ENCODE measurements at places on chromosomes 11 and 22.

- DNase-seq, result no peak
Measured at GRCh38 chr11:95652002-95652472, 137.5 kb downstream of the FAM76B start.

- DNase-seq, result peak; percentile 3
Measured at GRCh38 chr22:49976439-49977175, 16.0 kb downstream of the PIM3 start.

- no peak for DNase-seq
Measured at GRCh38 chr11:16924462-16924825, 89.8 kb downstream of the PLEKHA7 start.

- no peak for DNase-seq
Measured at GRCh38 chr22:44587737-44588310, 89.8 kb upstream of the RTL6 start.

- no peak for DNase-seq
Measured at GRCh38 chr11:117979481-117980211, 6.5 kb upstream of the IL10RA start.

DNA sequence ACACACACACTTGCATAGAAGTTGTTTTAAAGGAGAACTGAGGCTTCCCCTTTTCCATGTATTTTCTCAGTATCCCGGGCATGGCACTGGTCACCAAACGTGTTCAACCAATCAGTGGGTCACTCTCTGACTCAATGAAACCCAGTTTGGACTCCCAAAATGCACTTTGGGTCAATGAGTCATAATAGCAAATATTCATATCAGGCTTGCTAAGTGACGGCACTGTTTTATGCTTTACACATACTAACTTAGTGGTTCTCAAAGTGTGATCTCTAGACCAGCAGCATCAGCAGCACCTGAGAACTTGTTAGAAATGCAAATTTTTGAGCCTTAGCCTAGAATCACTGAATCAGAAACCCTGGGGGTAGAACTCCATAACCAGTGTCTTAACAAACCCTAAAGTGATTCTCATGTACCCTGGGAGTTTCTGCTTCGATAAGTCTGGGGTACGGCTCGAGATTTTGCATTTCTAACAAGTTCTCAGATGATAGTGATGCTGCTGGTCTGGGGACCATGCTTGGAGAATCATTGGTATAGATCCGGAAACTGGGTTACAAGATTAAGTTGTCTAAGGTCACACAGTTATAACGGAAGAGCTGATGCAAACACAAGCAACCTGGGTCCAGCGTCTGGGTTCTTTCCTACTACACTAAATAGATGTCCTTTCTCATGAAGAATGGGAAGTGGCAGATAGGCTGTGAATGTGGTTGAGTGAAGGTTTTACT, 35.6 kb downstream of the ETS1 start:
- no peak for DNase-seq

GRCh38 chr11:69682221-69682620, 7.1 kb upstream of the LTO1 start:
- DNase-seq, result no peak

- DNase-seq, result no peak
Measured at GRCh38 chr11:13606701-13607100, 61.8 kb upstream of the FAR1 start.

- peak; percentile 77 for DNase-seq
Measured at GRCh38 chr22:39343259-39344045, 6.3 kb upstream of the SYNGR1 start.

DNA sequence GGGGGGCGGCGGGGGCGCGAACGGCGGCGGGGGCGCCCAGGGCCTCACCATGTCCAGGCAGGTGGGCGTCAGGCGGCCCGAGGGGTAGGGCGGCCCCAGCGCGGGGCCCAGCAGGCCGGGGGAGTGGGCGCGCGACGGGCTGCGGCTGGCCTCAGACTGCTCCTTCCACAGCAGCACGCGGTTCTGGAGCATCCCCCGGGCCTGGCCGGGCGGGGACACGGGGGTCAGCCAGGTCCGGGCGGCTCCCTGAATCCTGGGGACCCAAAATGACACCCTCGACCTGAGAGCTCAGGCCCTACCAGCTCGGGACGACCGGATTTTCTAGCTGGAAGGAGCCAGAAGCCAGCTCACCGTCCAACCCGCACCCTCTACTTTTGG, 5.5 kb upstream of the SLC16A8 start:
- DNase-seq, result no peak

GRCh38 chr11:35316161-35316560, 103.2 kb downstream of the SLC1A2 start:
- DNase-seq, result no peak

GRCh38 chr11:118980191-118980881, 8.8 kb downstream of the FOXR1 start:
- peak; percentile 55 for DNase-seq

- DNase-seq, result no peak
Measured at GRCh38 chr11:28099715-28100114, 8.2 kb downstream of the KIF18A start.

GRCh38 chr11:86874304-86875056, 74.1 kb downstream of the PRSS23 start:
- DNase-seq, result no peak

DNA sequence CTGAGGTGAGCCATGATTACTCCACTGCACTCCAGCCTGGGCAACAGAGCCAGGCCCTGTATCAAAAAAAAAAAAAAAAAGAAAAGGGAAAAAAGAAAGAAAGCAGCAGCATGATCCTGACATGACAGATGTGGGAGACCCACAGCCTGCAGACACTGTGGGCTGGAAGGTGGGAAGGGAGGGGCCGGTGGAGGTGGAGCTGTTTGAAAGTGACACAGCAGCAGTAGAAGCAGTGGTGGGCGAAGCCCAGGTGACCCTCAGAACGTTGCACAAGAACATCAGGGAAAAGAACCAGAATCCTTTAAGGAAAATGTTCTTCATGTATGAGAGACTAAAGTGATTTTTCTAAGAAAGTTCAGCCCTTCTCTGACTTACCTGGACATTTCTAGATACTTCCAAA, 26.3 kb upstream of the SCGB1A1 start:
- no peak for DNase-seq

DNA sequence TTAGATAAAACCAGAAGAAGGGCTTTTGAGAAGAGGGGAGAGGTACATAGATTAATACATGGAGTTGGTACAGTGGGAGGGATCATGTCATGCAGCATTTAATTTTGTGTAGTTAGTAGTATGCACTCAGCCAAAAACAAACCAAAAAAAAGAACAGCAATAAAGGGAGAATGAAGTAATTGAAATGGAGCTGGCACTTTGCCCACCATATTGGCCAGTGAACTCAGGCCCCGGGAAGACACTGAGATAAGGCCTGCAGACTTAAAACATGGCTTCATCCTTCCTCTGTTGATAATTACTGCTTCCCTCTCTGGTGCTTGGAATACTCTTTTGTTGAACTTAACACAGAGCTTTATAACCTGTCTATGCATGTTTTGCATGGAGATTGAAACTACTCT, 3.1 kb downstream of the PANX1 start:
- DNase-seq, result no peak

Data from iPS-NIHi11 (cell line).